GM06990 (cell line): ENCODE measurements at places on chromosomes 3 and 15.

GRCh38 chr3:130527426-130527825 is 10.4 kb downstream of the COL6A6 start:
- no peak for DNase-seq

DNA sequence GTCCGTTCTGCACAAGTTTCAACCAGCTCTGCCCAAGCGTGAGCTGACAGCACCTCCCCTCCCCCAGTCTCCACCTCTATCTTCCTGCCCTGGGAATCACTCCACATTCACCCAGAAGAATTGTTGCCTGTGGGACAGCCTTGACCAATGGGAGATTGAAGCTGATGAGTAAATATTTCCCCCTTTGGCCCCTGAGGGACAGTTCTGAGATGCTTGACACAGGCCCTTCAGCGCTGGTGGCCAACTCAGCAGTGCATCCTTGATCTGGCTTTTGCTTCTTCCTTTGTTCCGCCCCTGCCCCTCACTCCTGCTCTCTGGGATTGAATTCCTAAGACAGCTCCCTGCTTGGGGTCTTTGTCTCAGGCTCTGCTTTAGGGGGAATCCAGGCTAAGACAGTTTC is 13.1 kb upstream of the SKIC8 start:
- DNase-seq, result no peak

DNA sequence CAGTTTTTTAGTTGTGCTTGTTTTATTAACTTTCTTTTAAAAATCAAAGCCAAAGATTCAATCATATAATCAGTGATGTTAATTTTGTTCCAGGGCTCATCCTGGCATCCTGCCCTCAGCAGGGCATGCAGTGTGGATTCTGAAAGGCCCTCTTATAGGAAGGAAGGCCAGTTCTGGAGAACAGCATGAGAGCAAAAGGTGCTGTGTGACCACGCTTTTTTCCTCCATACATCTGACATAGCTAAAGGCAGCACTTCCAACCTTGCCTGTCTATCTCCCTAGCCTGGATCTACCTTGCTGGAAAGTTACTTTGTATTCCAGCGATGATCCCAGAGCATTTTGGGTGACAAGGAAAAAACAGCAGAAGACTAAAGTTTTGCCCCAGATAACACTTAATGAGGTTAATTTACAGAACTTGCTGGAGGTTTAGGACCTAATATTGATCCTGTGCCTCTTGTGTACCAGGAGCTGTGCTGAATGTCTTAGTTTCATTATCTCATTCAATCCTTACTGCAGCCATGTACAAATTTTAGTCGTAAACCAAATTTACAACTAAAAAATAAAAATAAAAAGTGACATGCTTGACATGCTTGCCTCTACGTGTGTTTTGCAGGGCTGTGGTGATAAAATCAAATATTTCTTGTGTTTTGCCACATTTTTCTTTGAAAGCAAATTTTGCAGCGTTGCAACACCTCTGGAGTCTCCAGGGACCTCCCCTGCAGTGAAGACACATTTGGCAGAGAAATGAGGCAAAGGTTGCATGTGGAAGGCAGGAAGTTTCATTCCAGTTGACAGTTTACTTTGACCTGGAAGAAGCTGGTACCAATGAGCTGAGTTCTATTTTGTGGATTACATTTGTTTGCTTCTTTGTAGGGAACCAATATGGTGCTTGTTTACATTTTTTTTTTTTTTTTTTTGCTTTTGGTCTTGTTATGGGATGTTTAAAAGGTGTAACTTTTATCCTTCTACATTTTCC is 13.2 kb downstream of the IL1RAP start:
- DNase-seq, result no peak

- DNase-seq, result no peak
Observed at GRCh38 chr3:159252772-159253384, 451.0 kb downstream of the MFSD1 start.

GRCh38 chr3:56157693-56158362 is 310.4 kb downstream of the ERC2 start:
- DNase-seq, result no peak

DNA sequence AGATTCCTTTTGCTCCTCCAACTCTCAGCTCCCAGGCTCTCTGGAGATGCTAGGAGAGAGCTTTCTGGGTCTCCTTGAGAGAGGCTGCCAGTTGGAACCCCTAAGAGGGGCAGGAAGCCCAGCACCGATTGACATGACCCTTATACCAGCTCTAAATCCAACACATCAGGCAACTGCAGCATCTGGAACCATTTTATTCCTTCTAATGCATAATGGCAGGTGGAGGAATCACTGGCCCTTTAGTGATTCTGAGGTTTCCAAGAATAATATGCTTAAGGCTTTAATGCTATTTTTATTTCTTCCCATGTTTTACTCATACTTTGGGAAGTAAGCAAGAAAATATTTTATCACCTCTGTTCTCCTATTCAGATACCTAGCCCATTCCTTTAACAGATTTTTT is 60.3 kb upstream of the TEX264 start:
- no peak for DNase-seq

DNA sequence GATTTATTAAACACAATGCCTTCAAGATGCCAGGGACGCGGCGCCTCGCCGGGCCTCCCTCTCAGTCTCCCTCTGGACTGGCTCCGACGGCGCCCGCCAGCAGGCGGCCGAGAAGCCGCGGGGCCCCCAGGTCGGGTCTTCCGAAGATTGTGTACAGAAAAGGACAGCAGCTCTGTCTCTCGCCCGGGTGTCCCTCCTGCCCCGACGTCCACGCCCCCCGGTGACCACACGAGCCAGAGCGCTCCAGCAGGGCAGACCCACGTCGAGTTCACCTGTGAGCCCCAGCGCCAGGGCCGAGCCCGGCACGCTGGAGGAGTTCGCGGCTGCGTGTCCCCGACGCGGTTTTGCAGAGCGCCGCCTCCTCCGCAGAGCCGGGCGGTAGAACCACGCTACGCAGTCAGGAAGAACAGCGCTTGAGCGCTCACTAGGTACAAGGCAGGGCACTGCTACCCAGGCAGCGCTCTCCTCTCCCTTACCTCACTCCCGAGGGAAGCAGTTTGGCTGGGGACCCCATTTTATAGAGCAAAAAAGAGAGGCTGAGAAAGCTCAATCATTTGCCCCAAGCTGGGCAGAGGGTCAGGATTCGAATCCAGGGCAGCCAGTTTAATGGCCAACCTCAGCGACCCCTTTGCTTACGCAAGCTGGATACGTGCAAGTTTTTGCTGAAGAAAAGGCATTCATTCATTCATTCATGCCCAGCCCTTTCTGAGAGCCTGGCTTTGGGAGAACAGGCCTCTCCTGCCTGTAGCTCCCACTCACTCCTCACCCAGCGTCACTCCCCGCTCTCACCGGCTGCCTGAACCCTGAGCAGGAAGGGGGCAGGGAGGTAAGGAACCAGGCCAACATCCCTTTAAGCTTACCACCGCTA is 3.0 kb upstream of the TLE3 start:
- DNase-seq, result peak; percentile 78

DNA sequence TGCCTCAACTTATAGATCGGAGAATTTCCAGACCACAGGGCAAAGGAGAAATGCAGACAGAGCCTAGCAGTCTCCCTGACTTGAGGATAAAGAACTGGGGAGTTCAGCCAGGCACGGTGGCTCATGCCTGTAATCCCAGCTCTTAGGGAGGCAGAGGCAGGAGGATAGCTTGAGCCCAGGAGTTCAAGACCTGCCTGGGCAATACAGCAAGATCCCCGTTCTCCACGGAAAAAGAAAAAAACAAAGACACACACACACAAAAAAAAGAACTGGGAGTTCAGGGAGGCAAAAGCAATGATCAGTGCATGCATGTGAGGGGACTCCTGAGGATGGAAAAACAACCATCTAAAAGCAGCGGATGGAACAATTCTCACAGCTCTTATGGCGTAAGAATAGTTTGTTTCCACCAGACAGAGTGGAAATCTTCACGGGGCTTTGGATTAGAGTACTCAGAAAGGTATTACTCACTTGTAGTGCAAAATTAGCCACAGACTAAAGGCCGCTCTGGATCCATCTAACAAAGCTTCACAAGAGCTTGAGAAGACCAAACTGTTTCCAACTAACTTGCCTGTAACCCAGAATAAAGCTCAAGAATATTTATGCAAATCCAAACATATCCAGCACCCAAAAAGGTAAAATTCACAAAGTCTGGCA is 16.3 kb downstream of the SEC11A start:
- DNase-seq, result no peak

- no peak for DNase-seq
Observed at GRCh38 chr3:46471371-46471914, 6.7 kb upstream of the LTF start.

GRCh38 chr3:5278666-5279065 is 91.2 kb downstream of the EDEM1 start:
- DNase-seq, result no peak

DNA sequence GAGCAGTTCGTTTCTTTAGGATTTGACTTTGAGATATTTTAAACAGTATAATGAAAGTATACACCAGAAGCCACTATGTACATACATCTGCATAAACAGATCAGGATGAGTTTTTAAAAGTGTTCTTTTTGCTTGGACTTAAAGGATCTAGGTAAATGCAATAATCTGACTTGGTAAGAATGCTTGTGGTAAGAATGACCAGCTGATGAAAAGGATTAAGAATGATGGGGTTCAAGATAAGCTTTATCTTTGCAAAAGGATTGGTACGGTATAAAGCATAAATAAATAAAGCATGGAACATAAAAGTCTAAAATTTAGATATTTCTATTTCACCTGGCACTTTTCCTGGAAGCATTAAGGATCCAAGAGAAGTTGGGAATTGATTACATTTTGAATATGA is 9.8 kb upstream of the MME start:
- DNase-seq, result no peak

GRCh38 chr3:107028086-107028485 is 349.2 kb upstream of the CCDC54 start:
- no peak for DNase-seq

- no peak for DNase-seq
Observed at GRCh38 chr3:170397685-170398084, 21.0 kb upstream of the CLDN11 start.

DNA sequence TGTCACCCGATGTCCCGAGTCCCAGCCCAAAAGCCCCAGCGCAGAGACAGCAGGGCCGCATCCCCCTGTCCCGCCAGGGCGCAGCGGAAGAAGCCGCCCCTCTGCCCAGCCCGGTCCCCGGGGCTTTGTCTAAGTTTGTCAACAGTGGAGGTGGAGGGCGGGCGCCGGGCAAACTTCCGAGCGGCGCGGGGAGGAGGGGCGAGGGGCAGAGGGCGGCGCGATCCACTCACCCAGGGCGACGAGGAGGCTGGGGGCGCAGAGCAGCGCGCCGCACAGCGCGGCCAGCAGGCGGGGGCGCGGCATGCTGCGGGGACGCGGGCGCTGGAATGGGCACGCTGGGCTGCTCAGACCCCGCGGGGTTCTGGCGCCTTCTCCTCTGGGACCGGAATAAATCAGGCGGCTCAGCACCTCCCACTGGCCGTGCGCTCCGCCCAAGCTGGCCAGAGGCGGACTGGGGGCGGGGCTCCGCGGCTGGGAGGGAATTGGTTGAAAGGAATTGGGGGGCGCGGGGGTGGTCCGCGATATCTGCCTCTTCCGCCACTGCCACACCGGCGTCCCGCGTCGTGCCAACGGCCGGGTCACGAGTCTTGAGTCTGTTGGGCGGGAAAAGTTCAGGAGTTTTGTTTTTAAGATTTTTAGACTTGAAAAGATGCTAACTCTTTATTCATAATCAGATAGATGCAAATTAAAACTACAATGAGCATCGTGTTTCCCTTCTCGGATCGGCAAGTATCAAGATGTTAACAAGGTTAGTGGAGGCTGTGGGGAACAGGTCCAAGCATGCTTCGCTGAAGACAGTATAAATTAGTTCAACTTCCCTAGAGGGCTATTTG is at the start of gene MFGE8:
TSS of gene MFGE8 (minus strand) at position 363 of the 833 bp plus-strand sequence. CDS start at position 303, 60 bp downstream.
- peak; percentile 55 for DNase-seq

GRCh38 chr15:26518885-26519284 is 254.0 kb downstream of the GABRB3 start:
- no peak for DNase-seq

DNA sequence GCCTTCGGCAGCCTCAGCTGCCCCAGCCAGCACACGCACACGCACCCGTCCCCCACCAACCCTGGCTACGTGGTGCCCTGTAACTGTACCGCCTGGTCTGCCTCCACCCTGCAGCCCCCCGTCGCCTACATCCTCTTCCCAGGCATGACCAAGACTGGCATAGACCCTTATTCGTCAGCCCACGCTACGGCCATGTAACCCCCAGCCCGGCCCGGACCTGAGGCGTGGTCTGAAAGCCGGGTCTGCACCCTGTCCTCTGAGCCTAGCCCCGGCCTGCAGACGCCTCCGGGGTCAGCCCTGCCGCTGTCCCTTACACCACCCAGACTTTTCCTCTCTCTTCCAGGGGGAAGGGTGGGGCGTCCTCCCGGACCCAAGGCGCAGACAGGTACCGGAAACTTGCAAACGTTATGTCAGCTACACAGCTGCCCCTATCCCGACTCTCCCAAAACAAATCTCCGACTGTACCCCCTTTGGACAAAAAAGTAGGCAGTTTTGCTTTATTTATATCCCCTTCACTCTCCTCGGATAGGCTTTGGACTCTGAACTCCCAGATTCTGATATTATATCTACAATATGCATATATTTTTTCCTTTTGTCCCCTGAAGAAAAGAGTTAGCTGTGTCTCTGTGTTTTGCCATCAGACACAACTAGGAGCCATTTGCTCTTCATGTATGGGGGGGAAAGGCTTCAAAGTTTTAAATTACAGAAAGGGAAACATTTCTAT is 1.4 kb downstream of the SOX14 start:
- DNase-seq, result no peak

DNA sequence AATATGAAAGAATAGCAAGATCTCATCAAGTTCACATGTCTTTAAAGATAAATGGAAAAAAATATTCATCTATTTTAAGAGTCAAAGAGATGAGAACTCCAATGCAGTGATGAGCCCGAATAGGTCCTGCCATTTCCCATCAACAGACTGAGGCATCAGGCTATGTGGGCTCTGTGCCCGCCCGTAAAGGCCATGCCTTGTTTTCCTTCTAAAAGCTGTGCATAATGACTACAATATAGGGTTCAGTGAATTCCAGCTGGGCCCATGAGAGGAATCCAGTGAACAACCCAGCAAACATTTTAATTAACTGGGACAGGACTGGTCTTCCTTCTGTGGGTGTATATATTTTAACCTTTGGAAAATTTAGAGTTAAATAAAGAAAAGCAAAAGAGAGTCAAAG is 44.6 kb downstream of the RASGRP1 start:
- no peak for DNase-seq

- no peak for DNase-seq
Observed at GRCh38 chr3:69108811-69109210, 13.6 kb downstream of the LMOD3 start.

GRCh38 chr3:134754768-134755559 is 40.1 kb upstream of the EPHB1 start:
- DNase-seq, result no peak

DNA sequence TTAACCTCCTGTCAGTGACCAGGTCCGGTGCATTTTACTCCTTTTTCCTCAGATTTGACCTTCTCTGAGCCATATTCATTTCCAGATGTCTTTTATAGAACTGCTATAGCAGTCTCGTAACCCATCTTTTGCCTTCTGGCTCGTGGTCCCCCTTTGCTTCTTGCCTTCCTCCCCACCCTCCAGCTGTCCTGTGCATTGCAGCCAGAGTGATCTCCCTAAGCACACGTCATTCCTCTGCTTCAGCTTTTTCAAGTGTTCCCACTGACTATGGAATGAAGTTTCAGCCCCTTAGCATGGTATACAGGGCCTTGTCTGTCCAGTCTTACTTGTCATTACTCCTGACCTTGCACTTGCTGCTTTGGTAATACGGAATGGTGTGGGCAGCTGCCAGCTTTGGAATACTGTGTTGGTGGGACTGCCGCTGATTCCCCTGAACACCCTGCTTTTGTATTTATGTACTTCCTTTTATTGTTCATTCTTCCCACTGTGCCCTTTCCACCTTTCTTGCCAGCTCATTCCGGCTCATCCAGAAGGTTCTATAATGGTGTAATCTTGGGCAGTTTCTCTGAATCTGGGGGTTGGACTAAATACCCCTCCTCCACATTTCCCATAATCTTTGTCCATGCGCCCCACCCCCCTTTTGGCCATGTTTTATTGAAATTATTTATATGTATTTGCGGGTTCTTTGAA is 38.9 kb downstream of the SLC25A26 start:
- no peak for DNase-seq
